Activated CD4-positive, alpha-beta memory T cell treated with anti-CD3 and anti-CD28 coated beads, Interleukin-2, amount 10 ng/mL, durations not matched to agents 7 days and 5 days (primary cell): ENCODE measurements at places on chromosomes 3 and 15. TPM values are rescaled to one million over a fixed set of nuclear protein-coding genes. Genes with fewer than 3 reads are reported as not detected.

- DNase-seq, result no peak
Measured at GRCh38 chr3:47741925-47742324, 39.8 kb downstream of the SMARCC1 start.

DNA sequence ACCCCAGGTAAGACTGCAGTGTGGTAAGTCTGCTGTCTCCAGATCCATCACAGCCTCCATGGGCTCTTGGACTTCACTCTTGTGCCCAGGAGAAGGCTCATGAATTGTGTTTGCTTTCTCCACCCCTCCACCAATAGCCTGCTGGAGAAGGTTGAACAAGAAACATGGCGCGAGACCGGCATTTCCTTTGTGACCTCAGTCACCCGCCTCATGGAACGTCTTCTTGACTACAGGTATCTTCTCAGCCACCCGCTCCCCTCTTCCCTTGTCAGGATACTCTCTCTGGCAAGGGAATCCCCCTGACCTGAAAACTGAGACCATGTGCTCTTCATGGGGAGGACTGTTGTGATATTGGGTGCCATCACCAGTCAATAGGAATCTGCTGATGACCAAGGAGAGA lies 52.1 kb upstream of the MANF start:
- DNase-seq, result no peak

- DNase-seq, result no peak
Measured at GRCh38 chr3:177513815-177514610, 316.7 kb upstream of the TBL1XR1 start.

DNA sequence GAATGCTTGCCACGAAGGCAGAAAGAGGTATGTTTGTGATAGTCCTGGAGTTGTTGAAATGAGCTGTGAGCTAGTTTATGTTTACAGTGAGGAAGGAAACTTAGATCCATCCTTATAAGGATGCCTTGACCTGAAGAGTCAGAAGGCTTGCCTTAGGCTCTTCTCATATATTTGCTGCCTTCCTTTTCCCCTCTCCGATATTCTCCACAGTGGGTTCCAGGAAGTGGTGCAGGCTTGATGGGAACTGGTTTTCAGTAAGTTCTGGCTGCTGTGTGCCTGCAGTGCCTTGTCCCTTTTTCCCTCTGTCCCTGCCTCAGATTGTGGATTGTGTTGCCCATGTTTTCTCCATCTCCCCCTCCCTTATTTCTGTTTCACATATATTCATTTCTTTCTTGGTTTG lies 287.3 kb upstream of the UBE2E1 start:
- DNase-seq, result no peak

The KNG1 gene
- total RNA-seq, result not detected

- no peak for DNase-seq
Measured at GRCh38 chr3:149174901-149175300, 45.5 kb downstream of the HPS3 start.
